ENCODE measurements at places on chromosomes 1 and 21. TPM values are rescaled to one million over a fixed set of nuclear protein-coding genes. Genes with fewer than 3 reads are reported as not detected.

DNA sequence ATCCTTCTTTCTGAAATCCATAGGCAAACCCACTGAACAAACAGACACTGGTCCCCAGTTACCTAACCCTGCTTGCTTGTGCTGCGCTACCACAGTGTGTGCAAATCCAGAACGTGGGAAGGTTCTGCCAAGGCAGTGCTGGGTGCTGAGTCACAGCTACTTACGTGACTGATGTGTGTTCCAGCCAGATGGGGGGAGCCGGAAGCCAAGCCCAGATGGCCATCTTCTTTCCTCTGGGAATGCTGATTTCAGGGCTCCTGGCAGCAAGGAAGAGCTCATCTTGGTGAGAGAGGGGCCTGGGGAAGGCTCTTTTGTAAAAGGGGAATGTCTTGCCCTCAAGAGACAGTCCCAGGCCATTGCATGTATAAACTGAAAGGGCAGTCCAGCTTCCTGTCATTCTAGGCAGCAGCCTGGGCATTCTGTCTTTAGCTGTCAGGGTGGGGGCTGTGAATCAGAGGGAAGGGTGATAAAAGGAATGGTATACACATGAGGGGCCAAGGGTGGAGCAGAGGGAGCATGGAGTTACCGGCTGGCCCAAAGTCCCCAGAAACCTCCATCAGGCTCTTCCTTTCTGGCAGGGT, 54.1 kb downstream of the CD46 start:
- H3K27ac ChIP-seq = peak overlapping the region; percentile 54
- no peak overlapping the region for H3K4me3 ChIP-seq
- H3K36me3 ChIP-seq = no peaks in the 10 kb centered on the region
- H3K4me1 ChIP-seq = peaks cover 7% of the 10 kb centered on the region
- H3K27me3 ChIP-seq = no peaks in the 10 kb centered on the region

GRCh38 chr1:5916572-5917280, 75.5 kb downstream of the NPHP4 start:
- no peak overlapping the region for H3K4me3 ChIP-seq
- H3K27ac ChIP-seq = no peak overlapping the region
- no peaks in the 10 kb centered on the region for H3K4me1 ChIP-seq
- DNase-seq = no peak
- no peaks in the 10 kb centered on the region for H3K27me3 ChIP-seq

- no peaks in the 10 kb centered on the region for H3K27me3 ChIP-seq
- H3K27ac ChIP-seq = no peak within 1 kb of the TSS
- DNase-seq = no peak
- H3K36me3 ChIP-seq = no peaks in the 10 kb centered on the region
- no peaks in the 10 kb centered on the region for H3K4me1 ChIP-seq
Measured at GRCh38 chr1:152707860-152708259, at the start of gene LCE4A. Gene LCE4A (plus strand): TSS chr1:152708160. CDS start chr1:152709076, 916 bp downstream.

The CSMD2 gene
- 3.8 TPM for total RNA-seq

The LORICRIN gene
- total RNA-seq = 0.31 TPM

DNA sequence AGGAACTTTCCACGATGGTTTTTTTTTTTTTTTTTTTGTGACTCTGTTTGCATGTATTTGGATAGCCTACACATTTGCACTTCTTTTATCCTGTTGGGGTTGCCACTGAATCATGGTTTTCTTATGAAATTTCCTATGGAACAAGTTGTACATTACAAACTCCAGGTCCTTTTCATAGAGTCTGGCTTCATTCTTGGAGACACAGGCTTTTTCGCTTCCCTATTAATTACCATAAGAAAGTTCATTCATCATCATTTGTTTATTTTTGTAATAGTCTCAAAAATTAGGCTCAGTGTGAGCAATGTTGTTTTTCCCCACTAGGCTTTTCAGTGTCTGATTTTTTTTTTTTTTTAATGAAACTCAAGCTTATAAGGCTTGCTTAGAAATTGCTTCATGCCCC, 179.4 kb downstream of the FMN2 start:
- H3K4me1 ChIP-seq = no peaks in the 10 kb centered on the region
- H3K27ac ChIP-seq = no peak overlapping the region
- H3K36me3 ChIP-seq = no peaks in the 10 kb centered on the region
- no peaks in the 10 kb centered on the region for H3K27me3 ChIP-seq
- H3K4me3 ChIP-seq = no peak overlapping the region
- no peak for DNase-seq

The RIMKLA gene
- 2.6 TPM for total RNA-seq

The FAM151A gene
- 0.94 TPM for total RNA-seq

The PGLYRP4 gene
- not detected for total RNA-seq

DNA sequence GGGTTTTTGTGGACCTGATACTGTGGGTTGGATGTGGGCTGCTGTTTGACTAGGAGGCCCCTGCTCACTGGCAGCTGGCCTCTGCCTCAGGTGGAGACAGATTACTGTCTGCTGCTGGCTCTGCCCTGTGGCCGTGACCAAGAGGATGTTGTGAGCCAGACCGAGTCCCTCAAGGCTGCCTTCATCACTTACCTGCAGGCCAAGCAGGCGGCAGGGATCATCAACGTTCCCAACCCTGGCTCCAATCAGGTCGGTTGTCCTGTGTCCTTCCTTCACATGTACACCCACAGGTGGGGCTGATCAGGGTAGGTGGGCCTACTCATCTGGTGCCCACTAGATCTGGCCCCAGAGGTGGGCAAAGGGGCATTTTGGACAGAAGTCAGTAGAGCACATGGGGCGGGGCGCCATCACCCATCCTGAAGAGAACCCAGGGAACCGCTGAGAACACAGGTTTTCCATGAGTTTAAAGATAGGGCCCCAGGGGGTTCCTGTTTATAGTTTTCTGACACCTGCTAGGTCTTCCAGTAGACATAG, 37.2 kb downstream of the ZBTB17 start:
- DNase-seq = no peak
- no peaks in the 10 kb centered on the region for H3K27me3 ChIP-seq
- no peak overlapping the region for H3K4me3 ChIP-seq
- peaks cover 14% of the 10 kb centered on the region for H3K4me1 ChIP-seq

- no peak overlapping the region for H3K27ac ChIP-seq
- no peak for DNase-seq
- H3K36me3 ChIP-seq = no peaks in the 10 kb centered on the region
- H3K4me3 ChIP-seq = no peak overlapping the region
- H3K4me1 ChIP-seq = no peaks in the 10 kb centered on the region
- no peaks in the 10 kb centered on the region for H3K27me3 ChIP-seq
Measured at GRCh38 chr1:172019976-172020375, 178.7 kb downstream of the DNM3 start.

- H3K27me3 ChIP-seq = no peaks in the 10 kb centered on the region
- H3K4me1 ChIP-seq = no peaks in the 10 kb centered on the region
- no peak within 1 kb of the TSS for H3K27ac ChIP-seq
- H3K4me3 ChIP-seq = no peak within 1 kb of the TSS
- DNase-seq = no peak
Measured at GRCh38 chr1:180558664-180559063, at the start of gene OVAAL. Gene OVAAL (plus strand): TSS chr1:180558964.

The SLC9C2 gene
- 15.8 TPM for total RNA-seq

DNA sequence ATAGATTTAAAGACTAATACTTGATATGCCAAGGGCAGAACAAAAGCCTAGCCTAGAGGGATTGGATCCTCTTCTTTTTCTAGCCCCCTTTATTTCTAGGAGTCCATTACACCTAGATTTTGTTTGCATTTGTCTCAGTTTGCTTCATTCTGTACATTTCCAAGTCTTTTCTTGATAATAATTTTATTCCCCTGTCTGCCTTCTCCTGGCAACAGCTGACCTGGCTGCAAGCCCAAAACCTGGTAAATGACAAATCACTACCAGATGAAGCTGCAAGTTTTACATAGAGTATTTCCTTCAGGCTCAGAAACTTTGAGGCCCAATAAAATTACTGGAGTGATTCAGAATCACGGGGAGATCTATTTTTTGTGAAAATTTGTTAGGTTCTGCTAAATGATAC, 36.5 kb upstream of the LHX8 start:
- no peaks in the 10 kb centered on the region for H3K36me3 ChIP-seq
- no peaks in the 10 kb centered on the region for H3K4me1 ChIP-seq
- H3K27ac ChIP-seq = no peak overlapping the region
- DNase-seq = no peak

The NECTIN4 gene
- total RNA-seq = 1.2 TPM

The IRF6 gene
- 19.2 TPM for total RNA-seq

- no peaks in the 10 kb centered on the region for H3K27me3 ChIP-seq
- H3K27ac ChIP-seq = peak overlapping the region; percentile 21
- peaks cover 17% of the 10 kb centered on the region for H3K4me1 ChIP-seq
Measured at GRCh38 chr1:209802117-209802779, 3.7 kb downstream of the IRF6 start.

DNA sequence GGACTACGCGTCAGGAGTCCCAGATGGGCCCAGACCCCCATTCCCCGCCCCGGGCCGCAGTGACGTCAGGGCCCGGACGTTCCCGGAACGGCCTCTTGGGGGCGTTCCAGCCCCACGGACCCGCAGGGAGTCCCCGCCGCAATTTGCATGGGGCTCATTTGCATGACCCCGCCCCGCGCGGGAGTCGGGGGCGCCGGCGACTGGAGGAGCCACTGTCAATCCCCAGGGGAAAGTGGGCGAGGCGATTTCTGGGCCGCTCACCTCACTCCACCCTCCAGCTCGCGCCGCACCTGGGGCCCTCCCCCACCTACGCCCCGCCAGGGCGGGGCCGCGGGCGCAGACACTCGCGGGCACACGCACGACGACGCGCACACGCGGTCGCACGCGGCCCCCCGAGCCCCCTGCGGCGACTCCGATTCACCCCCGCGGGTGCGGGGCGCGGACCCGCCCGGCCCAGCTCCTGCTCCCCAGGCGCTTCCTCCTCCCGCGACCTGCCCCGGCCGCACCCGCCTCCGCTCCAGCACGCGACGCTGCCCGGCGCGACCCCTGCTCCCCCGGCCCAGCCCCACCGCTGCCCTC, 13.2 kb downstream of the AGRN start:
- peak; percentile 90 for DNase-seq
- no peak overlapping the region for H3K27ac ChIP-seq
- no peaks in the 10 kb centered on the region for H3K27me3 ChIP-seq
- H3K4me1 ChIP-seq = peaks cover 14% of the 10 kb centered on the region

The SH2D5 gene
- 4.2 TPM for total RNA-seq

GRCh38 chr1:38481871-38482826, 377.4 kb downstream of the RRAGC start:
- no peaks in the 10 kb centered on the region for H3K27me3 ChIP-seq
- no peak overlapping the region for H3K27ac ChIP-seq
- no peak overlapping the region for H3K4me3 ChIP-seq
- H3K4me1 ChIP-seq = peaks cover 1% of the 10 kb centered on the region

DNA sequence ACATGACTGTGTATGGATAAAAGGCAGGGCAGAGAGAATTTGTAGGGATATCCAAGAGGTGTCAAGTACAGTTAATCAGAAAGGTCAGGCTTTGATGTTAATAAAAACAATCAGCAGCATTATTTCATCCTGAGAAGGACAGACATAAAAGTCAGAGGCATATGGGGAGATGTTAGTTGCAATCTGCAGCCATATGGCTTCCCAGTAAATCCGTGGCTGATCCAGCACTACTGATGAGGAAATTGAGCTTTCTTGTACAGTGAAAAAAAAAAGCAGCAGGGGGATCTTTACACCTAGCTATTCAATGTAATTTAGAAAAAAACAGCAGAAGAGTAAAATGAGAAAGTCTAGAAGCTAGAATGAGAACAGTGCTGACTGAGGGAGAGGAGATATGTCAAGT, 2.2 kb upstream of the SPRR1B start:
- DNase-seq = no peak
- no peaks in the 10 kb centered on the region for H3K4me1 ChIP-seq
- no peaks in the 10 kb centered on the region for H3K27me3 ChIP-seq
- H3K4me3 ChIP-seq = no peak overlapping the region
- H3K27ac ChIP-seq = no peak overlapping the region

The FOXD2 gene
- total RNA-seq = 0.99 TPM

The B4GALT3 gene
- 46.3 TPM for total RNA-seq

The SCAF4 gene
- total RNA-seq = 50.2 TPM

DNA sequence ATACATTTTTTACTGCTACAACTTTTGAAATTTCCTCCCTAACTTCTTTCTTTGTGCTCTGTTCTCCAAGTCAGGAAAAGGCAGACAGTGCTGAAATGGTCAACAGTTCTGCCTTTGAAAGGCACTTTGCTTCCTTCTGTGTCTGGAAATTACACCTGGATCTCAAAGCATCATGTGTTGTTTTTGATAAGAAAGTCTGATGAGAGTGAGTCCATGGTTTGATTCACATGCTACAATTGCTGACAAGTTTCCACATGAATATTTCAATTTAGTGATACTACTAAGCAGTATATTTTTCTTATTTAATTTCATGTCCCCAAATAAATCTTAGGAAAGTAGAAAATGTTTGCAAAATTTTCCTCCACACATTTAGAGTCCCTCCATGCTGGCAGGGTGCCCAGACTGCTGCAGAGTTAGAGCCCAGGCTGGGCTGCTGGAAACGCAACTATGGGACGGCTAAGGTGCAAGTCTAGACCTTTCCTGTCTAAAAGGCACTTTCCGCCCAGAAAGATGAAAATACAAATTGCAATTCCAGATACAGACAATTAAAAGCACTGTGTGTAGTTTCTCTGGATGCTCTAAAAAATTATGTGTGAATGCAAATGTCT, 96.6 kb upstream of the RUNX1 start:
- H3K36me3 ChIP-seq = no peaks in the 10 kb centered on the region
- H3K4me1 ChIP-seq = no peaks in the 10 kb centered on the region
- no peak for DNase-seq
- H3K27me3 ChIP-seq = no peaks in the 10 kb centered on the region

- H3K36me3 ChIP-seq = no peaks in the 10 kb centered on the region
- H3K27me3 ChIP-seq = no peaks in the 10 kb centered on the region
- H3K4me3 ChIP-seq = peak overlapping the region; percentile 74
Measured at GRCh38 chr1:58783090-58783992, 506 bp downstream of the JUN start.

GRCh38 chr1:199508653-199509052, 518.9 kb upstream of the NR5A2 start:
- H3K27ac ChIP-seq = no peak overlapping the region
- no peaks in the 10 kb centered on the region for H3K36me3 ChIP-seq
- no peaks in the 10 kb centered on the region for H3K27me3 ChIP-seq

- H3K27me3 ChIP-seq = no peaks in the 10 kb centered on the region
- peak; percentile 37 for DNase-seq
- H3K27ac ChIP-seq = no peak within 1 kb of the TSS
Measured at GRCh38 chr1:209755926-209756614, at the start of gene TRAF3IP3. Gene TRAF3IP3 (plus strand): TSS chr1:209756053. CDS start chr1:209760040, 3,987 bp downstream.

The IL10 gene
- total RNA-seq = 1.4 TPM

DNA sequence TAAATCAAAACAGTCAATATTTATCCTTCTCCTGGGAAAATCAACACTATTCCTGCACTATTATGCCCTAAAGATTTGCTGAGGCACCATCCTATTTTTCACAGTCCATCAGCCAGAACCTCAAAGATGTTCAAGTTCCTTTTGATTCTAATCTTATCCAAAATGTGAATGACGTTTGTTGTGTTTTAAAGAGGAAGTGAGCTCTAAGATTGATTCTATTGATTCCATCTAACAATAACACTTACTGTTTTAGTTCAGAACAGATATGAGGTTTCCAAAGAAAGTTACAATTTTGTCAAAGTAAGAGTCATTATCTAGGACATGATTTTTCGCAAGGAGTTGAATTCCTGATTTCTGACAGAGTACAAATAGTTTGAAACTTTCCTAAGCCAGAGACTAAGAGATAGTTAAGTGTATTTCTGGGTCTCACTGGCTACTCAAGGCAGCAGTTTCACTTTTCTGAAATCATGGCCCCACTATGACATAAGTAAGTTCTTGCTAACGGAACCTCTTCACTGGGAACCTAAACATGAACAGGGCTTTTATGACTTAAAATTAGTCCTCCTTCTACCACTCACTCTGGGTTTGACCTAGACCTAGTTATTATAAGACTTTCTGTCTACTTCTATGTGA, 84.7 kb downstream of the LHX9 start:
- no peaks in the 10 kb centered on the region for H3K4me1 ChIP-seq
- H3K4me3 ChIP-seq = no peak overlapping the region
- no peaks in the 10 kb centered on the region for H3K27me3 ChIP-seq
- DNase-seq = no peak
- H3K36me3 ChIP-seq = no peaks in the 10 kb centered on the region

GRCh38 chr1:206419783-206420182, 50.5 kb upstream of the IKBKE start:
- no peaks in the 10 kb centered on the region for H3K4me1 ChIP-seq
- DNase-seq = no peak
- no peaks in the 10 kb centered on the region for H3K36me3 ChIP-seq
- H3K27me3 ChIP-seq = no peaks in the 10 kb centered on the region
